ENCODE measurements at places on chromosomes 11 and 22.
A peak's percentile ranks its signal among the peaks of the same experiment; 100 is the strongest.

DNA sequence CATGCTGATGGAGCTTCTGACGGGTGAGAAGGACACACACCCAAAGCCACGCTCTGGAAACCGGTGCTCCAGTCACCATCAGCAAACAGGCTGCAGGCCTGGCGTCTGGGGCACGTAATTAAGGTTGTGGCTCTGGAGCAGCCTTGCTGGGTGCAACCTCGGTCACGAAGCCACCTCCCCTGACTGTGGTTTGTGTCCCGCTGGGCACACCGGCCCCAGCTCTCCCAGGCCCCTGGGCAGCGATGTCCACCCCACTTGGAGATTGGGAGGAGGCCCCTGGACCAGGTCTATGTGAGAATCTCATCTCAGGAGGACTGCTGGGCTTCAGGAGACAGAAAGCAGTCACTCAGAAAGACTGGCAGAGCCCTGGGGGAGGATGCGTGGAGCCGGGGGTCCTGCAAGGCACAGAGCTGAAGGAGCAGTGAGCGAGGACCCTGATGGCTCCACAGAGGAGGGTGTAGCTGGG, 631.6 kb downstream of the BRD1 start:
- DNase-seq = no peak

GRCh38 chr11:124748481-124749343, 3.3 kb downstream of the VSIG2 start:
- no peak for DNase-seq

DNA sequence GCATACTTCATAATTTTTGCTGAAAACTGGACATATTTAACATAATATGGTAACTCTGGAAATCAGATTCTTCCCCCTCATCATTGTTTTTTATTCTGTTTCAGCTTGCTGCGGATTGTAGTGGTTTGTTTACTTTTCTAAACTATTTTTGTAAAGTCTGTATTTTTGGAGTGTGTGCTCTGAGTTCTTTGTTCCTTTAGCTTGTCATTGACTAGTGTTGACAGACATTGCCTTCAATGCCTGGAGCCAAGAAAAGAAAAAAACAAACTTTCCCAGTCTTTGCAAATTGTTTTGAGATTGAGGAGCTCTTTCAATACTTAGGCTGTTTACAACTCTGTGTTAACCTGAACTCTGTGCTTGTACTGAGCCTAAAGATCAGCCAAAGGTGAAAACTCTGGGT, 137.3 kb upstream of the CEP126 start:
- DNase-seq = no peak

- no peak for DNase-seq
These were observed 43.6 kb downstream of the CTSC start for GRCh38 chr11:88293931-88294330.

DNA sequence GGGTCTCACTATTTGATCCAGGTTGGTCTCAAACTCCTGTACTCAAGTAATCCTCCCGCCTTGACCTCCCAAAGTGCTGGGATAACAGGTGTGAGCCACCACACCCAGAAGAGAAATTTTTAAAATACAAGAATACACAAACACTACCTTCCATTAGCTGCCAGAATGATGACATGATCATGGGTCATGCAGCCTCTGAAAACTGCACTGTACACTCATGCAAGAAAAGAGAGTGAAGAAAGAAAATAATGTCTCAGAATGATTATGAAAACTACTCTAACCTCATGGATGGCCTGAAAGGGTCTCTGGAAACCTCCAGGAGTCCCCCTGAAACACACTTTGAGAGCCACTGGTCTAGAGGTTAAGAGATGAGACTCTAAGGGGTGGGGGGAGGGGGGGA, 18.8 kb downstream of the VPS37C start:
- DNase-seq = no peak

DNA sequence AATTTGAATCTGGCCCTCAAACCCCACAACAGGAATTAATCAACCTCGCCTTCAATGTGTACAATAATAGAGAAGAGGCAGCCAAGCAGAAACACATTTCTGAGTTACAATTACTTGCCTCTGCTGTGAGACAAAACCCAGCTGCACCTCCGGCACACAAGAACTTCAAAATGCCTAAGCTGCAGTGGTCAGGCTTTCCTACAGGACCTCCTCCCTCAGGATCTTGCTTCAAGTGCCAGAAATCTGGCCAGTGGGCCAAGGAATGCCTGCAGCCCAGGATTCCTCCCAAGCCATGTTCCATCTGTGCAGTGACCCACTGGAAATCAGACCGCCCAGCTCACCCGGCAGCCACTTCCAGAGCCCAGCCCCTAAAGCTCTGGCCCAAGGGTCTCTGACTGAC, 3.4 kb upstream of the NDUFC2 start:
- no peak for DNase-seq

DNA sequence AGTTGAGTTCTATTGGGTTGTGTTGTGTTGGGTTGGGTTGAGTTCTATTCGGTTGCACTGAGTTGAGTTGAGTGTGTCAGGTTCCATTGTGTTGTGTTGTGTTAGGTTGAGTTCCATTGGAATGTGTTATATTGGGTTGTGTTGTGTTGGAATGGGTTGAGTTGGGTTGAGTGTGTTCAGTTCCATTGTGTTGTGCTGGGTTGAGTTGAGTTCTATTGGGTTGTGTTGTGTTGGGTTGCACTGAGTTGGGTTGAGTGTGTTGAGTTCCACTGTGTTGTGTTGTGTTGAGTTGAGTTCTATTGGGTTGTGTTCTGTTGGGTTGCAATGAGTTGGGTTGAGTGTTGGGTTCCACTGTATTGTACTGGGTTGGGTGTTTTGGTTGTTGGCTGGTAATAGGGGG, 35.5 kb downstream of the ALX4 start:
- DNase-seq = no peak

DNA sequence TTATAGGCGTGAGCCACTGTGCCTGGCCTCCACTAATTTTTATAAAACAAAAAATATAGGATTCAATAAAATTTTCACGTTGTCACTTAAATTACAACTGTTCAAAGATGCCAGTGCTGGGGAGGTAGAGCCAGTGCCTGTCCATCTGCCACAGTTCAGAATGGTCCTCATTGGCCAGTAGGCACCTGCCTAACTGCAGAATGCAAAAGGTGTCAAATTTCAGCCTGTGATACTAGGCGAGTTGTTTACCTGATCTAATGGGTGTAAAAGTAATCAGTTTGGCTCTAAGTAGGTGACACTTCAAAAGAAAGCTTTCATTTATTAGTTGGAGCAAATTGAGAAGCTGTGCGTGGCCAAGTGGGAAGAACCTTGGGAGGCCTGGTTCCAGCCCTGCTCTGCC, 2.4 kb downstream of the SMARCB1 start:
- DNase-seq = peak; percentile 33

- DNase-seq = no peak
These were observed 131.0 kb downstream of the MORC2 start for GRCh38 chr22:30837531-30837930.
